CD4-positive, alpha-beta T cell treated with Interleukin-21 for 1 hour (primary cell): ENCODE measurements at places on chromosomes 7 and 10.

- DNase-seq, result peak; percentile 17
Observed at GRCh38 chr7:5218564-5219360, 28.7 kb downstream of the WIPI2 start.

GRCh38 chr7:20188567-20188966, 28.6 kb downstream of the MACC1 start:
- DNase-seq, result no peak

- no peak for DNase-seq
Observed at GRCh38 chr7:127900732-127901685, 130.2 kb downstream of the LRRC4 start.

- DNase-seq, result peak; percentile 2
Observed at GRCh38 chr7:69199041-69199440, 399.2 kb upstream of the AUTS2 start.

DNA sequence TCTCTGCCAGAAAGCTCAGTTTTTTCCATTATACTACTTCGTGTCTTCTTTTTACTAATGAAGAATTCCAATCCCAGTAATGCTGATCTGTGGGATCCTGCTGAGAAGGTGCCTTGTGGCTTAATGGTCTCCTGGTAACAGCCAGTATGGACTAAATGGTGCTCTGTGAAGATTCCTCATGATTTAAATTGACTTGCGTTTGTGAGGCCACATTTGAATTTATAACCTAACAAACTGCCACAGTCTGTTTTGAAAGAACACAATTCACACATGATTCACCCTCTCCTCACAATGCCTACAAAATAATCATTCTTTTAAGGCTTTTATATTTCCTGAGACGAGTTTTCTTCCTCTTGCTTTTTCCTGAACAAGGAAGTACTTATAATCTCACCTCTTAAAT, 140.0 kb downstream of the MBL2 start:
- no peak for DNase-seq
